ENCODE measurements at places on chromosomes 2 and 18.

- DNase-seq = no peak
These were observed 122.4 kb downstream of the GRB14 start for GRCh38 chr2:164498836-164499235.

GRCh38 chr2:144052083-144052482 lies 467.8 kb downstream of the ZEB2 start:
- no peak for DNase-seq

DNA sequence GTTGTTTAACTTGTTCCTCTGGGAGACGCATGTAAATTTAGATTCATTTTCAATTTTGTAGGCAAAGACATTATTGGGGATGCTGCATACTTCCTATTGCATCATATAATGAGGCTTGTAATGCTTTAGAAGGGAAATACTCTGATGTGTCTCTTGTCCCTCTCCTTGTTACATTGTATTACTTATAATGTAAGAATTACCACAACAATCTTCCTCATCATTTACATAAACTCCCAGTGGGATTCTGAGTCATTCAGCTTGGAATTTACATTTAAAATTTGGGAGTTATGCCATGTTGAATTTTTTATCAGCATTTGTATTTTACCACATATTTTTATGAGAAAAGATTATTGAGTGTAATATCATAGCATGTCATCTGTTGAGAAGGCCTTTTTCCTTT lies 963.4 kb upstream of the NRXN1 start:
- DNase-seq = no peak

DNA sequence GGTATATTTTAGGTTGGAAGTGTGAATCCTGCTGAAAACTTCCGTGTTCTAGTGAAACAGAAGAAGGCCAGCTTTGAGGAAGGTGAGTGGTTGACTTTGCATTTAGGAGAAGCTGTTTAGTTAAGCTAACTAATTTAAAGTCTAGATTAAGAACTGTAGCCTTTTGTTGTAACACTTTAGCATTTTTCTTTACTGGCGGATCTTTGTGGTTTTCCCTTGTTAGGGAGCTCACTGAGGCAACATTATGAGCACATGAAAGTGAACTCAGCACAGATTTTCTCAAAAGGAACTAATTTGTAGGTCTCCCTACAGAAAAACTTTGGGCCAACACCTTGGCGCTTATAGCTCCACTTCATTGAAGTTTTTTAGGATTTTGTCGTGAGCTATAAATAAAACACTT lies 52.8 kb downstream of the XRCC5 start:
- DNase-seq = no peak

GRCh38 chr2:78780256-78780655 lies 245.2 kb upstream of the REG3G start:
- DNase-seq = no peak

DNA sequence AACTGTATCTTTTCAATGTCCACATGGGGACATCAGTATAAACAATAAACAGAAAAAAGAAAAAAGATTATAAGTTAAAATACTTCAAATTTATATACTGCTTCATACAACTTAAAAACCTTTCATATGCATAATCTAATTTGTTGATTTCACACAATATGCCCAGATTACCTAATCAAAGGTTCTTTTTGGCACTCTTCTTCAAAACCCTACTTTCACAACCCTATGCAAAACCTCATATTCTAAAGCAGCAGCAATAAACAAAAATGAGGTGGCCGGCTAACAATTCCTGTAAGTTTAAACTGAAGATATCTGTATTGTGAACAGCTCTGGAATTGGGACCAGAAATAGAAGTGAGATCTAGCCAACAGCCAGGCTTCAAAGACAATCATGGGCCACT lies 28.6 kb downstream of the STK17B start:
- no peak for DNase-seq

- no peak for DNase-seq
These were observed 242.3 kb upstream of the FOSL2 start for GRCh38 chr2:28150236-28150915.

DNA sequence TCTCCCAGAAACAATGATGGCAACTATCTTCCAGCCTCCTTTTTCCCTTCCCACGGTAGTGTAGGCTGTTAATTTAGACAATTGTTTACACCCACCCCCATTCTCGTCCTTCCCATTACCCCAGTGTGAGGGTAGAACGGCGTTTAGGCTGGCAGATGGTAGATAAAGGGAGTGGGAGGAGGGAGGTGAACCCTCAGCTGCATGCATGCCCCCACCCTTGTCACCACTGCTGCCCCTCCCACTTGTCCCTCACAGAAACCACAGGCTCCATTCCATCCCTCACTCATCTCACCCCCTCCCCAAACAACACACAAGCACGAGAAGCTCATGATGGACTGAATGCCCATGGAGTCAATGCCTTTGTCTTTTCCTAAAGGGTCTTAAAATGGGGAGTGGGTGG lies 107.9 kb upstream of the PARD3B start:
- DNase-seq = no peak

All from suprapubic skin (tissue), 4 donors.